ENCODE measurements at places on chromosomes 2 and 18.

- no peak for DNase-seq
Observed at GRCh38 chr2:72933646-72934151, 16.4 kb downstream of the EMX1 start.

DNA sequence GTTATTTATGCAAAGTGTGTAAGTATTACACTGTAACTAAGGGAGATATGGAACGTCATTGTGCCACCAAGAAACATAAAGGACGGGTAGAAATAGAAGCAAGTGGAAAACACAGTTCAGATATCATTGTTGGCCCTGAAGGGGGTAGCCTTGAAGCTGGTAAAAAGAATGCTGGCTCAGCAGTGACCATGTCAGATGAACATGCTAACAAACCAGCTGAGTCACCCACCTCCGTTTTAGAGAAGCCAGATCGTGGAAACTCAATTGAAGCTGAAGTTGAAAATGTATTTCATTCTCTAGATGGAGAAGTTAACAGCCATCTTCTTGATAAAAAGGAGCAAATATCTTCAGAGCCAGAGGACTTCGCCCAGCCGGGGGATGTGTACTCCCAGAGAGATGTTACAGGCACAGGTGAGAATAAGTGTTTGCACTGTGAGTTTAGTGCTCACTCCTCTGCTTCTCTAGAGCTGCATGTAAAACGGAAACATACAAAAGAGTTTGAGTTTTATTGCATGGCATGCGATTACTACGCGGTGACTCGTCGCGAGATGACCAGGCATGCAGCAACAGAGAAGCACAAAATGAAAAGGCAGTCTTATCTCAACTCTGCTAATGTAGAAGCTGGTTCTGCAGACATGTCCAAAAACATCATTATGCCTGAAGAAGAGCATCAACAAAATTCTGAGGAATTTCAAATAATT lies 36.1 kb downstream of the ZNF407 start:
- no peak for DNase-seq

DNA sequence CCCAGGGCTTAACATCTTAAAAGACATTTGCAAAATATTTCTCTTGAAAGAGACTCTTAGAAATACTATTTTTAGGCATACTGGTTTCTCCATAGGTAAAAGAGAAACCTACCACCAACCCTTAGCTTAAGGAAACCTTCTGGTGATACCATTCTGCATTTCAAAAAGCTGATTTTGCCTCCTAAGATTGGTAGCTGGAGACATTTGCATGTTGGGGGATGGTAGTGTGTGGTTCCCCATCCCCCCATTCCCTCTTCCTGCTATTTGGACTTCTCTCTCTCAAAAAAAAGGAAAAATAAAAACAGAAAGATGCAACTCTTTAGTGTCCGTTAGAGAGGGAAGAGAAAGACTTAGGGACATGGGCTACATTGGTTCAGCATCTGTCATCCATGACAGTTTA lies 4.2 kb downstream of the LRRTM1 start:
- no peak for DNase-seq

DNA sequence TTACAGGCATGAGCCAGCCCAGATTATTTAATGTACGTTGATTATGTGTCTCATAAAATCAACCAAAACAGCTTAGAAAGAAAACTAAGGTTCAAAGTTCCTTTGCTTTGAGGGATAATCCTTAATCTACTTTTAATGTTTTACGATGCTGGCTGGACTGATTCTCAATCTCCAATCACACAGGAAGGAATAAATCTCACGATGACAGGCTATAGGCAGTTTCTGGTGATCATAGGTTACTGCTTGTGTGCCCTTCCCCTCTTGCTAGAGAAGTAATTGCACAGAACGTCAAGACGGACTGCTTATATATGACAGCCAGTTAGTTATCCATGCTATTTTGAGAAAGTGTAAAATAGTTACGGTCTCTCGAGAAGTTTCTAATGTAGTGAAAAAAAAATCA lies 43.1 kb downstream of the C2orf74 start:
- no peak for DNase-seq

Measured in cerebellar nuclear complex (tissue), 1 donor.